Thyroid gland (tissue), 4 donors: ENCODE measurements at places on chromosomes 2 and 18. TPM values are rescaled to one million over a fixed set of nuclear protein-coding genes. Genes with fewer than 3 reads are reported as not detected.

Gene CDH7
- not detected for total RNA-seq

Gene GPR39
- total RNA-seq = 6.8 TPM

Gene CENPO
- total RNA-seq = 4.2 TPM

Gene HOXD12
- not detected for total RNA-seq

Gene ANKRD62
- total RNA-seq = 0.13 TPM

Gene TM4SF20
- not detected for total RNA-seq

Gene DSC2
- total RNA-seq = 7.6 TPM

Gene IL1RN
- total RNA-seq = 1.3 TPM

Gene APCDD1
- 13.5 TPM for total RNA-seq

Gene CDH19
- total RNA-seq = 4.7 TPM

Gene IHH
- not detected for total RNA-seq

Gene LOXHD1
- 0.27 TPM for total RNA-seq

Gene C18orf54
- total RNA-seq = 1.6 TPM

Gene COA5
- 51.5 TPM for total RNA-seq

Gene CD8A
- 1.9 TPM for total RNA-seq

Gene PTPN4
- total RNA-seq = 99.2 TPM

Gene PKDCC
- 16.9 TPM for total RNA-seq

Gene SCG2
- 0.94 TPM for total RNA-seq

Gene MLPH
- 41.3 TPM for total RNA-seq

Gene PTPRN
- total RNA-seq = 1.9 TPM

Gene MAPK4
- 11.9 TPM for total RNA-seq

Gene ALKAL2
- total RNA-seq = 6.9 TPM
